ENCODE measurements at places on chromosomes 6 and 20.

- DNase-seq, result no peak
Observed at GRCh38 chr20:37377346-37378081, 31.6 kb downstream of the SRC start.

DNA sequence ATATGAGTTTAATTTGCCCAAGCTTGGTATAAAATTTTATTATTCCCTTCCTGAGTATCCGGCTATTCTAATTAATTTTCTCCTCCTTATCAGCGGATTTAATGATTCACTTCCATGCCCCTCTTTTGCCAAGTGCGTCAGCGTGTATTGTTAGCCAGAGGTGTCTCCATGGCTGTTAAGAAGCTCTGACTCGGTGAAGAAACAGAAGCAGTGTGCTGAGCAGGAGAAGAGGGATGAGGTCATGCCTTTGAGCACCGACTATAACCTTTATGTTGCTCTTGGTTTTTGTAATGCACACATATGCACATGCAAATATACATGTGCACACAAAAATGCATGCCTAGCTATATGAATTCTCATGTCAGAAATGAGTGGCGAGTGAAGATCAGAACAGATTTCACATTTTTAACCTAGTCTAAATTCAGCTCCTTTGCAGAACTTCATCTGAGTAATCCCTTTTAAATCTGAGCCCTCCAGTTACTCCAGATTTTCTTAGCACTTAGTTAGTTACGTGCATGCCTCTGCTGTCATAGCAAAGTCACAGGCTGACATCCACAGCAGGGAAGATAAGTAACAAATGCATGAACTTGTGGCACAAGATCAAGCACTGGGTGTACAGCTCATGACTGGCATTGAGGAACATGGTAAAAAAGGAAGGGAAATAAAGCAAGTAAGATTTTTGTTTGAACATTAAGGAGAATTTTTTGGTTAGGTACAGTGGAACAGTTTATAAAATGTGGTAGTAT lies 24.3 kb downstream of the HTR1E start:
- no peak for DNase-seq

DNA sequence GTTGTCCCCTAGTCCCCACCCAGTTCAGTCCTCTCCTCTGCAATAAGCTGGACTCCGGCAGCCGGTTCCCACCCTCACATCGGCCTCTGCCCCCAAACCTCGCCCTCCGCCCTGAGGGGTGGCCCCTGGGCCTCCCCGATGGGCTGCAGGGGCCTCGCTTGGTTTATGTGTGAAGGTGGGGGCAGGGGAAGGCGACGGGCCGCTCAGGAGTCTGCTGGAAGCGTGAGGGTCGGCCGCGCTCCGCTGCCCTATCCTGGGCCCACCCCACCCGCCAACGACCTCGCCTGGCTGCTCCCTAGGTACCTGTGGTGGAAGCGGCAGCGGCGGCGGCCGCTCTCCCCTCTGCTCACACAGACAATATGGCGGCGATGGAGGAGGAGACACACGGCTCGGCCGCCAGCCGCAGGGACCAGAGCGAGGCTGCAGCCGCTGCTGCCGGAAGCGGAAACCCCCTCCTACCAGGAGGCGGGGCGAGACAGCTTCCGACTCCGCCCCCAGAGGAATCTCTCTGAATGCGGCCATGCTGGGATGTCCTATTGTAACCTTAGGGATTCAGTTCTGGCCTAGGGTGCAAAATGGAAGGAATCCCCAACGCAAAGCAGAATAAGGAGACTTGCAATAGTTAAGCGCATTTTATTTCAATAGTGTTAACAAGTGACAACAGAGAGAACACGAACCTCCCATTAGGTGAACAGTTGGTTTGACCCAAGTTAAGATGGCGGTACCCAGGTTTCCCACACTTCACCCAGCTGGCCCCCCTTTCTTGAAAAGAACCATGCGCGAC lies at the start of gene CSNK2A1:
Gene CSNK2A1, minus strand, starts transcription at position 422 of the 784 bp plus-strand sequence. CDS start 35,239 bp downstream, outside the sequence.
- peak; percentile 97 for DNase-seq

GRCh38 chr6:43454696-43455530 lies 435 bp downstream of the DLK2 start:
- peak; percentile 26 for DNase-seq

- no peak for DNase-seq
Observed at GRCh38 chr20:41147767-41148191, 10.4 kb downstream of the PLCG1 start.

- no peak for DNase-seq
Observed at GRCh38 chr6:18154507-18155149, at the start of gene TPMT. TSS of gene TPMT (minus strand) at chr6:18155077. CDS start at chr6:18149127, 5,950 bp downstream.

DNA sequence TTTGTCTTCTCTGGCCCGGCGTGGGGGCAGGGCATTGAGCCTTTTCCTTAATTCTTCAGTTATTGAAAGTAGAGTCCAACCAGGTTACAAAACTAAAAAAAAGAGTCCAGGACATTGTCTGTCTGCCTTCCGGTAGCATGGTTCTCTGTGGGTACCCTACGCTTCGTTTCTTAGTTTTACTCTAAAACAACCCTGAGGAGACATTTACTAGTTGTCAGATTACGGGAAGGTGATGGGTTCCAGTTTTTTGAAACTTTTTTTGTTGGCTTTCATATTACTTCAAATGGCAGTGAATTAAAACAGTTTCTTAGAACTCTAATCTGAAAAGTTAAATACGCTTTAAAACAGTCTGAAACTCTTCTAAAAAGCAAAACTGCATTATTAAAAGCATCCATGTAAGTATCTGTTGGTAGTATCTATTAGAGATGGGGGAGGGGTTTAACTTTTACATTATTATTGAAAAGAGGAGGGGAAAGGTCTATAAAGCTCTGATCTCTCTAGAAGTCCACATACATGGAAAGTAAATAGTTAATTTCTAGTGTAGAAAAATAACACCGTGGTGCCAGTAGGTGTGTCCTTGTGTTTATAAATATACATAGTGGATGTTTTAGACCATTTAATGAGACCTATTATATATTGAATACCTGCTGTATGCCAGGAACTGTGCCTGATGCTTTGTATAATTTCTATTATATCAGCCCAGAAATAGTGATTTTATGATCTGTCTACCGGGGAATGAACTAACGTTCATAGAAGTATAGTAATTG lies 2.2 kb downstream of the BICRAL start:
- peak; percentile 42 for DNase-seq

DNA sequence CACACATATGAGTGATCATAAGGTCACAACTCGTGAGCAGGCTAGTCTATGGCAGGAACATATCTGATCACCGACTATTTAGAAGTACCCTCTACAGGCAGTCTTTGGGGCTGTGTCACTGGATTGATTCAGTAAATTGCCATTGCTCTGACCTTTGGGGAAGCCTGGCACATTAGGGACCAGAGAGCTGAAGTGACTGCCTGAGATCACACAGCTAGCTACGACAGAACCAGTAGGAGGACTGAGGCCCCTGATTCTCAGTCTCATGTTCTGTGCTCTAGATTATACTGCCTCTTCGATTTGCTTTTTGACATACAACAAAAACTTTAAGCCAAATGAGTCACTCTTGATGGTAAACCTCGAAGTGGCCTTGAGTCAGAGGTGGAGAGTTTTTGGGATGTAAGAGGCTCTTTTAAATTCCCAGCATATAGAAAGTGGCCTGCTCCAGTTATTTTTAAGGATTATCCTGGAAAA lies 247.5 kb upstream of the SUPT3H start:
- DNase-seq, result no peak

- DNase-seq, result peak; percentile 39
Observed at GRCh38 chr6:89944826-89945407, 50.6 kb downstream of the GJA10 start.

GRCh38 chr6:133767357-133767970 lies 121.4 kb upstream of the TCF21 start:
- DNase-seq, result no peak
